Right renal cortex interstitium (tissue), 3 donors: ENCODE measurements at places on chromosomes 16 and 17. TPM values are rescaled to one million over a fixed set of nuclear protein-coding genes. Genes with fewer than 3 reads are reported as not detected.

Gene CPHXL2
- polyA plus RNA-seq: not detected

Gene SRCIN1
- 2.4 TPM for polyA plus RNA-seq

Gene ACE
- polyA plus RNA-seq: 12.7 TPM

Gene CA4
- 40.7 TPM for polyA plus RNA-seq
